ENCODE measurements at places on chromosomes 6 and 20. TPM values are rescaled to one million over a fixed set of nuclear protein-coding genes. Genes with fewer than 3 reads are reported as not detected.

The RHAG gene
- total RNA-seq = not detected

The FAXC gene
- 3.1 TPM for total RNA-seq

- no peak overlapping the region for H3K4me3 ChIP-seq
- H3K27me3 ChIP-seq = no peaks in the 10 kb centered on the region
- H3K36me3 ChIP-seq = peaks cover 5% of the 10 kb centered on the region
- peak; percentile 78 for DNase-seq
- no peaks in the 10 kb centered on the region for H3K4me1 ChIP-seq
Measured at GRCh38 chr20:1336699-1337367, 7.9 kb upstream of the SDCBP2 start.

DNA sequence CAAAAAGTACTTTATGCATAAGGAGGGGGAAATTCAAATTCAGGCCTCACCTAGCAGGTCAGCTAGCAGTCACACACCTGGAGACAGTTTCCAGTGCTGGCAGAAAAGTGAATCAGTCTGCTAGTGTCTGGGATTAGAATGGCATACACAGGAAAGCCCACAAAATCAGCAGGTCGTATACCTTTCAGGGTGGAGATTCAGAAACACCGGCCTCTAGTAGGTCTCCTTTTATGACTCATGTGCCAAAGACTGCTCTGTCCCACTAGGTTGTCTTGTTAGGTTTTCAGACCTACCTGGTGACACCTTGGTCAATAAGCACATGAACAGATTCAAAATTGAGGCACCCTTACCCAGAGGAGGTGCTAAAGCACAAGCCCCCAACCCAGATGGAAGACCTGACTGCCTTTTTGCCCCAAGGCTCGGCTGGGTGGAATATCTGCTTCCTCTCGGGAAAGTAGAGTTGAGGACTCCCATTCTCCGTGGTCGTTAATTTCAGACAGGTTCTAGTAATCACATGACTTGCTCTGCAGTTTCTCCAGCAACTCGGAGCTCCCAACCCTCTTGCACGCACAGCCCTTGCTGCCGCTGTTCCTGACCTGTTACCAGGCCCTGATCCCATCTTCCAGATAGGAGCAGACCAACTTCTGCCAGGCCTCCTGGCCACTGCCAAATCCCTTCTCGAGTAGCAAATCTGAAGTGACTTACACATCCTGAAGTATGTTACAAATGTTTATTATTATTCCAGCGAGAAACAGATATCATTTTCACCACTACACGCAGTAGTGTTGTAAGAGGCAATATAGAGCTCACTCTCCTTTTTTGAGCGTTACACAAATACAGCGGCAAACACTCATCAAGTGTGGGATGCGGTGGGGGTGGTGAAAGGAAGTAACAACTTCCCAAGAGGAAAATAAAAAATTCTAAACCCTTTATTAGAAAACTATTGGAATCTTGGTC lies 46.6 kb downstream of the AGPAT4 start:
- H3K27ac ChIP-seq = no peak overlapping the region
- DNase-seq = no peak
- H3K4me1 ChIP-seq = peaks cover 24% of the 10 kb centered on the region
- peaks cover 2% of the 10 kb centered on the region for H3K36me3 ChIP-seq
- H3K27me3 ChIP-seq = no peaks in the 10 kb centered on the region
- no peak overlapping the region for H3K4me3 ChIP-seq

DNA sequence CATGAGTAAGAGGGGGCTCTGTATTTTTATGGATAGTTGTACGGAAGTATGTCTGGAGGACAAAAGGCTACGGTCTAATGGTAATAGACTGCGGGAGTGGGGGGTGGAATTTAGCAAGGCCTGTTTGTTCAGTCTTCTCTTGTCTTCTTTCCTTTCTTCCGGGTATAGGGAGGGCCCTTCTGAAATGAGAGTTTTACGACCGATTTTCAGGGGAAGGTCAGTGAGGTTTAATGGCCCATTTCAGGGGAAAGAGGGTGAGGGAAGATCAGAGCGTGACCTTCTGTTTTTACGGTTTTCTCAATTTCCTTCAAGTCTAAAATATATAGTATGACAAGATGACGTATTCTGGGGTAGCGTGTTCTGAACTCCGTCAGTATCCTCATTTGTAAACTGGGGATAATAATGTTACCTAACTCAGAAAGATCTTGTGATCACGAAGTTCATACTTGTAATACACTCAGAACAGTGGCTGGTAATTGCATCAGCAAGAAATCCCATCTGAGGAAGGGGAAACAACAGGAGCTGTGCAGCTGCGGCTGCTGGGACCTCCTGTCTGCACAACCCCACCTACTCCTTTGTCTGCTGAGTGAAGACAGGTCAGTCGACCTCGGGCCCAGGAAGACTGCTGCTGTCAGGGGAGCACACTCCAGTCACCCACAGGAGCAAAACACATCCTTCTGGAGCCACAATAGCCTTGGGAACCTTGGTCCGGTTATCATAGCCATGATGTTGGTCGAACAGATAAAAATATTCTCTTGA lies 90.4 kb downstream of the MAP3K7 start:
- no peak for DNase-seq
- H3K27me3 ChIP-seq = peaks cover 6% of the 10 kb centered on the region
- H3K4me1 ChIP-seq = no peaks in the 10 kb centered on the region
- H3K36me3 ChIP-seq = no peaks in the 10 kb centered on the region
- H3K27ac ChIP-seq = no peak overlapping the region

DNA sequence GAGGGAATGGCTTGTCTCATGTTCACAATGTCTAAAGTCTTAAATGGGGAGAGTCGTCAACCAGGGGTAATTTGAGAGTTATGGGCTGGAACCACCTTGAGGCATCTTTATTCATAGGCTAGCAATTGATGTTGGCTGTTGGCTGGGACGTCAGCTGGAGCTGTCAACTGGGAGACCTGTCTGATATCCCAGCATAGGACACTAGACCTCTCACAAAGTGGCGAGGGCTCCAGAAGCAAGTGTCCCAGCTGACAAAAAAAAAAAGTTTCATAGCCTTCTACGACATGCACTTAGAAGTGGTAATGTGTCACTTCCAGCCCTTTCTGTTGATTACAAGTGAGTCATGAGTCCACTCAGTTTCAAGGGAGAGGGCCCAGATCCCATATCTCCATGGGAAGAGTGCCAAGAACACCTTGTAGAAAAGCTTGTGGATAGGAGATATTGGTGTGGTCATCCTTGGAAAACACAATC lies 278.0 kb downstream of the ESR1 start:
- H3K27me3 ChIP-seq = peaks cover 23% of the 10 kb centered on the region
- no peak overlapping the region for H3K27ac ChIP-seq
- no peak for DNase-seq

DNA sequence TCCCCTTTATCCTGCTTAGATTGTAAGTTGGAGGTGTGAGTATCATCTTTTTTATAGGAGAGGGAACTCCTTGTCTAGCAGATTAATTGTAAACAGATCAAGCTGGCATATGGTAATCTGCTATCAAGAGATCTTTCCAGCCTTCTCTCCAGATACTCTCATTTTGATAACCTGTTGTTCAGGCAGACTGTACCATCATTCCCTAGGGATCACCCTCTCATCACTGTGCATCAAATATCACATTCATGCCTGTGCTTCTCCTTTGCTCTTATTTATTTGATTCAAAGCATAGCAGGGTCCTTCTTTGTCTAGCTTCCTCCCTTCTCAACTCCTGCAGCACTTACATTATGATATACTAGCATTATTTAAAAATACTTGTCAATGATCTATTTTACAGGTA lies 73.8 kb downstream of the LRRC1 start:
- DNase-seq = no peak
- peaks cover 26% of the 10 kb centered on the region for H3K4me1 ChIP-seq
- H3K36me3 ChIP-seq = peaks cover 6% of the 10 kb centered on the region
- no peak overlapping the region for H3K4me3 ChIP-seq
- no peaks in the 10 kb centered on the region for H3K27me3 ChIP-seq

DNA sequence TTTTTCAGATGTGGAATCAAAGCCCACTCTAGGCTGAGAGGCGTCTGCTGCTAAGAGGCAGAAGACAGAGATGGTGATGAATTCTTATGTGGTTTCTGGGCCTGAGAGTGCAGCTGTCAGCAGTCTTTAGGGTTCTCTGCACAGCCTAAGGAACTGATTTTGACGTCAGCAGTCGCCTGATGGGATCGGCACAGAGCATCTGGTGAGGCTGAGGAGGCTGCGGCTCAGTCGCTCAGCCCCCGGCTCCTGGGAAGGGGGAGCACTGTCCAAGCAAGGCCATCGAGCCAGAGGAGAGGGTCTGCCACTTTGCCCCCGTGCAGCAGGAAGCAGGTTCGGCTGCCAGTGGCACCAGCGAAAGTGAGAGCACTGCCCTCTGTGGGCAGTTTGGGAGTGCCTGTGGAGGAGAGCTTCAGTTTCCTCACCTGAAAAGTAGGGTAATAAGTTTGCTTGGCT lies 92.5 kb downstream of the TCP11 start:
- no peak overlapping the region for H3K4me3 ChIP-seq
- H3K36me3 ChIP-seq = no peaks in the 10 kb centered on the region

DNA sequence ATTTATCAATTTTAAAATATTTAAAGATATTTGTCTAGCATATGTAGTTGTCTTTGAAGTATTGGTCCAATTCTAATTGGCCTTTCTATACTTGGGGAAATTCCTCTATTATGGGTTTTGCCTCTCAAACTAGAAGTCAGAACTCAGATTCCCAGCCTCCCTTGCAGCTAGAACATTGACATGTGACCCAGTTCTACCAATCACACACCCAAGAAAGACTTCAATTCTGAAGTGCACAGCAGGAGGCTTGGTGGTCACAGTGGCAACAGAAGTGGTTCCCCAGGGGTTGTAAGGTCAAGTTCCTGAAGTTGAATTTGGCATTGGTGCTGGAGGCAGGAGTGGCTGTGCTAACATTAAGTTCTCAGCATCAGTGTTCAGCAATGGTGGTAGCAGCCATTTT lies 14.8 kb upstream of the FKBP5 start:
- H3K4me1 ChIP-seq = no peaks in the 10 kb centered on the region
- peak; percentile 13 for DNase-seq
- peaks cover 2% of the 10 kb centered on the region for H3K36me3 ChIP-seq
- H3K4me3 ChIP-seq = no peak overlapping the region
- no peaks in the 10 kb centered on the region for H3K27me3 ChIP-seq
- no peak overlapping the region for H3K27ac ChIP-seq

DNA sequence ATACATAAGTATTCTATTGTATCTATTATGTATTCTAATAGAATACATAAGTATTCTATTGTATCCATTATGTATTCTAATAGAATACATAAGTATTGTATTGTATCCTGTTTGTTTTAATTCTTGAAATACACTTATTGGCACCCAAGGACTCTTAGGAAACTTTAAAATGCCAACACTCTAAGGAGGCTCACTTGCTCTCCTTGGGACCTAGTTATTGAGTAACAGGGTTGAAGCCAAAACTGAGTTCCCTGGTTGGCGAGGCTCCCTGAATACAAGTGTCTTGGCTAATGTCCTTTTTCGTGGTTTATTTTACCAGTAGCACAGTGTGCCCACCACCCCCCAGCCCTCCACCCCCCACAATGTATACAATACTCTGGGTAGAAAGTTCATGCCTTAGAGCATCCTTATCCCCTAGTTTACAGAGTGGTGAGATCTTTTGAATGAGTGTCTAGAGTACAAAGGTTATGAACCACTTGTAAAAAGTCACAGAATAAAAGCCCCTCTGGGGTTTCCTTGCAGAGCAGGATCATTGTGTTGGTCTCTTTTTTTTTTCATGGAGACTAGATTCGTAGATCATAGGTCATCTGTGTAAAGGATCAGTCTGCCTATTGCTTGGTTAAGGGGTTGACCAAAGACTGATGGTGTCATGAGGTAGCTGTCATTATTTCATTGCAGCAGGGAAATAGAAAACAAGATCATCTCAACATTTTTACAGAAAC lies 32.5 kb upstream of the PRDM1 start:
- DNase-seq = no peak
- no peak overlapping the region for H3K27ac ChIP-seq
- H3K36me3 ChIP-seq = no peaks in the 10 kb centered on the region
- no peak overlapping the region for H3K4me3 ChIP-seq
- peaks cover 6% of the 10 kb centered on the region for H3K4me1 ChIP-seq
- H3K27me3 ChIP-seq = no peaks in the 10 kb centered on the region

DNA sequence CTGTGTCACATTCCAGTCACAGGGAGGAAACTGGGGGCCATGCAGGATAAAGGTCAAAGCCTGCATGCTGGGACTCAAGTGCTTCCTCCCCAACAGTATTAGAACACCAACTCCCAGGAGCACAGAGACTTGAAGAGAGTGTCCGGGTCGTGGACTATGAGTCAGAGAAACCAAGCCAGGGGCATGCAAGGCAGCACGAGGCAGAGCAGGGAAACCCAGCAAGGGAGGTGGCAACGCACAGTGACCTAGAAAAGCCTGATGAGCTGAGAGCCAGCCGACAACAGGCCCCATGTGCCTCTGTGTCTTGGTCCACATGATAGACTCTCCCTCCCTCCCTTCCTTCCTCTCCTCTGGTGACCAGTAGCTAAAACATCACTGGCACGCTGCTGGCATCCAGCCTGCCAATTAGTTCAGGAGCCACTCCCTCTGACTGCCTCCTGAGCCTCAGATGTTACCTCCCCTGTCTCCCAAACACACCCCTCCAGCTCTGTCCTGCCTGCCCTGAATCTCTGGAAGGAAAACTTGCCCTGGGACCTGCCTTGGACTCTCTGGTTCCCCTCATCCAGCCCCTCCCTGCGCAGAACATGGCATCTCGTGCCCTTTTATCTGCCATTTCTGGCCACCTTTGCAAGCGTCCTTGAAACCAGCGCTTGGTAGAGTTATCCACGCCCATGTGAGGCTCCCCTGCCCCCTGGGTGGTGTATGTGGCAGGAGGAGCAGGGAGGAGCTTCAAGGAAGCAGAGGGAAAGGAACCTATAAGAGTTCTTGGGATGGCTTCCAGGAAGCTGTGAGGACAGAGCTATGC lies 16.2 kb upstream of the RNF39 start:
- H3K4me3 ChIP-seq = no peak overlapping the region
- DNase-seq = no peak
- H3K27me3 ChIP-seq = peaks cover 81% of the 10 kb centered on the region
- peaks cover 10% of the 10 kb centered on the region for H3K4me1 ChIP-seq
- no peaks in the 10 kb centered on the region for H3K36me3 ChIP-seq

DNA sequence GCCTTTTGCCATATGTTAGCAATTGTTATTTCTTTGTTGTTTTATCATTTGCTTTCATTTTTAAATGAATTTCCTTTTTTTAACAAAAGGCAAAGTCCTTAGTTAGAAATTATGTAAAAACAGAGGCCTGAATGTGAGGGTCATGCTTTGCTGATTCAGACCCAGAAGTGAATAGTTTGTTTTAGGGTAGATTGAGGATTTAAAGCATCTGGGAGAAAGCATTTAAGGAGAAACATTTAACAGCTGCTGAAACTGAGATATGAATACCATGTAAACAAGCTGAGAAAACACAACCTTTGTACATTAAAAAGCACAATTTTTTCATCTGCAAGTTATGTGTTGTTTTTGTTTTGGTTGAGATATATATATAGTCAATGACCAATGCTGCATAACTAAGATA lies 8.0 kb downstream of the HTR1B start:
- DNase-seq = no peak
- no peaks in the 10 kb centered on the region for H3K27me3 ChIP-seq
- peaks cover 71% of the 10 kb centered on the region for H3K4me1 ChIP-seq
- H3K27ac ChIP-seq = peak overlapping the region; percentile 94
- peaks cover 3% of the 10 kb centered on the region for H3K36me3 ChIP-seq
- H3K4me3 ChIP-seq = no peak overlapping the region

Data from osteocyte (in vitro differentiated cells).